Stimulated activated CD8-positive, alpha-beta memory T cell treated with anti-CD3 and anti-CD28 coated beads, Interleukin-12 subunit alpha, Interleukin-12 subunit beta, amount 100 ng/mL, for 4 hours (primary cell): ENCODE measurements at places on chromosomes 6 and 20.
A peak's percentile ranks its signal among the peaks of the same experiment; 100 is the strongest.

GRCh38 chr20:39004508-39004907 lies 42.4 kb downstream of the DHX35 start:
- DNase-seq = no peak

- no peak for DNase-seq
These were observed 51.0 kb downstream of the ANKS1A start for GRCh38 chr6:34940030-34940434.

GRCh38 chr6:157845493-157846259 lies 22.6 kb downstream of the SNX9 start:
- no peak for DNase-seq

GRCh38 chr6:47290124-47290834 lies 19.4 kb downstream of the TNFRSF21 start:
- DNase-seq = no peak

GRCh38 chr6:109999740-110000139 lies 21.6 kb downstream of the GPR6 start:
- no peak for DNase-seq

DNA sequence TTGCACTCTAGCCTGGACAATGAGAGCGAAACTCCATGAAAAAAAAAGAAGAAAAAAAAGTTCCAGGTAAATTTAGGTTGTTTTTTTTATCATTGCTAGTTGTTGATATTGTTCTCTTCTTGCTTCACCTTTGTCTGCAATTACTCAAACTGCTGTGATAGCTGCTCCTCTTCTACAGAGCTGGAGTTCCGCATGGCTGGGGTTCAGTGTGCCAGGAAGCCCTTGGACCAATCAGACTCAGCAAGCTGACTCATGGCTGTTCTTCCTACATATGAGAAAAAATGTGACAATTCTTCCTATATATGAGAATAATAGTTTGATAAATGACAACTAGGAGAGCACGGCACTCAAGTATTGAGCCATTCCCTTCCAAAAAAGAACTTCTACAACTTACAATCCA lies 28.4 kb downstream of the DPPA5 start:
- DNase-seq = no peak

DNA sequence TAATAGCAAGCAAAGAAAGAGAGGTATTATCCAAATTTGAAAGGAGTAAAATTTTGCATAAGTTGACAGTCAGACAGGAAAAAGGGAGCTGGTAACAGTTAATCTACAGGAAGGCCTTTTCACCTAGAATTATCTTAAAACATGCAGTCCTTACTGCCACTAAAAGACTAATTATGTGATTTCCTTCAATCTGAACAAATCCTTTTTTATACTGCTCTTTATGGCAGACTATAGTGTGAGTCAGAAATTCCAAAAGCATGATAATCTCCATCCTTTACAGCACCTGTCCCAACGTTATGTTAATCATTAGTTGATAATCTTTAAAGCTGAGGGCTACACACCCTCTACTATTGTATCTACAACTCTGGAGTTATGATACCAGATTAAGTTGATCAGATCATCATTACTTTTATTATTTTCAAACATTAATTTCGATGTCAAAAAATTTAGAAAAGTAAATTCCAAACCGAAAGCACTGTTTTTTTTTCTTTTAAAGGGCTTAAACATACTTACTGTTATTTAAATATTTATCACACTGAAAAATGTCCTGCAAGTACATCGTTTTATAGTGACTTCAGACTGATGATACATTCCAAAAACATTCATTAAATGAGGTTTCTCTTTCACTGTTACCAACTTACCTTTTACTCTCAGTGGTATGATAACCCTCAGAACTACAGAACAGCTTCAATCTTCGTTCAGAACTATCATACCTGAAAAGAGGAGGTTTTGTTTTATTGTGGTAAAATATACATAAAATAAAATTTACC lies 33.2 kb upstream of the AKAP7 start:
- DNase-seq = no peak

DNA sequence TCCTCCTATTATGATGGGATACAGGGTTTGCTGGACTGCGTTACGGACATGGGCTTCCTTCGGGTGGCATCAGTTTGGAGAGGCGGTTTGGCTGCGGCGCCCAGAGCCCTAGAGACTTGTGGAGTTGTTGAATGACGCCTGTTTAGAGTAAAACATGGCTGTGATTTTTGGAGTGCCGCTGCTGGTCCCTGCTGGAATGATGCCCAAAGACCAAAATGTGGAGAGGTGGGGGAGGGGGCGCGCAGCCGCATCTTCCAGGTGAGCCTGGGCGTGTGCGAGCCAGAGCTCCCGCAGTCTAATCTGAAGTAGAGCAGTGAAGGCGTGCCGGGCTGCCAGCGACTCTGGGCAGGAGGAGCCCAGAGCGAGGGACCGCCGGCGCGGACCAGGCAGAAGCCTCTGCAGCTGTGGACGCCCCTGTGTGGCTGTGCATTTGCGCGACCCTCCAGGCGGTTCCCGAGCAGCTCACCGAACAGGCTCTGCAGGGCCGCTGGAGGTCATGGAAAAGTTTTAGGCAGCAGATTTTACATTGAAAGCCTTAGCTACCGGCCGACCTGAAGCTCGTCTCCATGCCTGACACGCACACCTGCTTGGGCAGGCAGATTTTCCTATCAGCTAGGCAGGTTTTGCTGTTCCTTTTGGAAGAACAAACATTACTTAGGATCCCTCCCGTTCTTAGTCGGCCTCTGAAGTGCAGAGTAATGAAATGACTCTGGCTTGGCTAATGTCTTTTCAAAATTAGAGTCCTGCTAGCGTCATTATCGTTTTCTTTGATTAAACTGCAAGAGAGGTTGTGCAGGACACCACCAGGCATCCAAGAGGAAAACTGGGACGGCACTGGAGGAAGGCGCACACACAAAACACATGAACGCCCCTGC lies 298.2 kb downstream of the PHACTR1 start:
- DNase-seq = no peak

DNA sequence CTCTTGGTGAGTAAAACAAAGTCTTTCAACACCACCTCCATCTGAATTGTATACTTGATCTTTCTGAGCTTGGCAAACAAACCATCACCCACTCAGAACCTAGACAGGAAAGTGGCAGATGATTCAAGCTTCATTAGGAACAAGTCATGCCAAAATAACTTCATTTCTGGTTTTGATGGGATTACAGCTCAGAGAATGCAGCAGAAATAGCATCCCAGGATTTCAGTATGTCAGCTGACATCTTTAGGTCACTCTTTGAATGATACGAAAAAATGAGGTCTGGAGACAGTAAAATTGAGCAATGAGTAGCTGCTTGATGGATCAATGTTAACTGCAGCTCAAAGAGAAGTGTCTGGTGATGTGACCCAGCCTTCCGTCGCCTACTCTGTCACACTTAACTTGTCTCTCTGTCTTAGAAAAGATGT lies 92.4 kb downstream of the GJA10 start:
- DNase-seq = no peak

- no peak for DNase-seq
These were observed 1025.0 kb upstream of the GJE1 start for GRCh38 chr6:141107591-141108160.

GRCh38 chr6:167975458-167975857 lies 22.0 kb upstream of the KIF25 start:
- DNase-seq = no peak

DNA sequence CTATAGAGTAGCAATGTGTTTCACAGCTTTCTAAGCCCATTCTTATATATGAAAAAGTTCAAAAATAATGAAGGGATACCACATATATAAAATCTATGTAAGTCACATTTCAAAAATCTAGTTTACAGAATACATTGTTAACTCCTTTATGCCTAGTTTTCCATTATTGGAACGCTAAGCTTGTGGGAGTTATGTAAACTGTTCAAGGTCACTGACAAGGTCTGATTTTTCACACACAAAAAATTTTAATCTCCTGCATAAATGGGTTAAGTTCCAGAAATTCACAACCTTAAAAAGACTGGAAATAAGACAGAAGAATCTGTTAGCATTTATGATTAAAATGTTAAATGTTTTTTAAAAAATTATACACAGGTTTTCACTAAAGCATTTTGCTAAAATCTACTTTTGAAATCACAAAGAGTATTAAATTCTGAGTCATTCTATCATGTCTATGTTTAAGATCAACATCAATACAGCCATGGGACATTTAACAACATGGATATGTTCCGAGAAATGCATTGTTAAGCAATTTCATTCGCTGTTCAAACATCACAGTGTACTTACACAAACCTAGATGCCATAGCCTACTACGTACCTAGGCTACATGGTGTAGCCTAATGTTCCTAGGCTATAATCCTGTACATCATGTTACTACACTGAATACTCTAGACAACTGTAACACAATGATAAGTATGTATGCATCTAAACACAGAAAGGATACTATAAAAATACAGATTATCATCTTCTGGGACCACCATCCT lies 25.4 kb downstream of the ATG5 start:
- no peak for DNase-seq

GRCh38 chr6:28357036-28357435 lies 7.3 kb downstream of the ZKSCAN3 start:
- no peak for DNase-seq

DNA sequence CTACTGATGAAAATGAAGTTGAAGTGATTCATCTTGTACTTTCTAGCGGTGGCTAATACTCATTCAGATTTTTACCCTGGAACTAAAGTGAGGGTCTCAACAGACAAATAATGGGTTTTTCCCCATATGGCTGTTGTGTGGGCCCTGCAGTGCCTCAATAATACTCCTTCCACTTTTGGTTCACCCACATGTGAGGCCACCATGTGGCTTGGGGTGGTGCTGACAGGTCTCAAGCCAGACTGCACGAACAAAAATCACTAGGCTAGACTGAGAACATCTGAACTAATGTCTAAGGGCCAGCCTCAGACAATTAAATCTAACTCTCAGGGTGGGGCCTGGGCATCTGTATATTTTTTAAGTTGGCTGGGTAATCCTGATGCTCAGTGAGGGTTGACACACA lies 7.9 kb upstream of the COL12A1 start:
- no peak for DNase-seq

- DNase-seq = no peak
These were observed 56.0 kb downstream of the MYH7B start for GRCh38 chr20:35011589-35012226.

DNA sequence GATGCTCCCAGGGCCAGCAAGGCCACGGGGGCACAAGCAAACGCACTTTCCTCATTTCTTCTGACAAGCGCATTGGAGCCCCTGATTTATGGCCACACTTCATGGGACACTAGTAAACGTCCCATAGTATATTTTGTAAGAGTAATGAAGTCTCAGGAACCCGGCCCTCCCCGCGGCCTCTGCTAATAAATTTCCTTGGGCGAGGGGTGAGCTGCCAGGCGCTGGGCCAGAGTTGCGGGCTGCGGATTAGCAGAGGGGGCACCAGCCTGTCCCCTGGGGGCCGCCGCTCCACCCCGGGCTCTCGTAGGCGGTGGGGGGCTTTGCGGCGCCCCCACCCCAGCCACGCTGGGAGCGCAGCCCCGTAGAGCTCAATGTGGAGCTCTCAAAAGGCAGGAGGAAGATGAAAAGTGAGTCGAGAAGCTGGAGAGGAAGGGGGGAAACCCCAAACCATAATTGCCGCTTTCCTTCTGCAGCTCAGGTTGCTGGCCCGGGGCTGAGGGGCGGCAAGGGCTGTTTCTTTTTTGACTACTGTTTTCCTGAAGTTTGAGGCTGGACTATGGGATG lies 173.6 kb downstream of the CDC5L start:
- DNase-seq = no peak

DNA sequence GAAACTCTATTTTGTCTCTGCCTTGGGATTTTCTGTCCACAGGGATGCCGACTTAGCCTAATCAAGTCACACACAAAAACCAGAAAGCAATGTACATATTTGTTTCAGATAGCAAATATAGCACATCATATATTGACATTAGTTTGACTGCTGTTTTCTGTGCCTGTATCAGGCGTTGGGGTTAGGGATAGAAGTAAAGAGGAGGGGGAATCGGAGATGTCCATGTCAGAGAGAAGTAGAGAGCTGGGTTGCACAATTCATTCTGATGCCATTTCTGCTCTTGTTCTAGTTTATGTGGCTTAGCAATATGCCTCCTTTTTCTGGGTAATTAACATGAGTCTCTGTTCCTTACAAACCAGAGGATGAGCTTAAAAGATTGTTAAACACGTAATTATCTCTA lies 14.7 kb upstream of the IPCEF1 start:
- no peak for DNase-seq

DNA sequence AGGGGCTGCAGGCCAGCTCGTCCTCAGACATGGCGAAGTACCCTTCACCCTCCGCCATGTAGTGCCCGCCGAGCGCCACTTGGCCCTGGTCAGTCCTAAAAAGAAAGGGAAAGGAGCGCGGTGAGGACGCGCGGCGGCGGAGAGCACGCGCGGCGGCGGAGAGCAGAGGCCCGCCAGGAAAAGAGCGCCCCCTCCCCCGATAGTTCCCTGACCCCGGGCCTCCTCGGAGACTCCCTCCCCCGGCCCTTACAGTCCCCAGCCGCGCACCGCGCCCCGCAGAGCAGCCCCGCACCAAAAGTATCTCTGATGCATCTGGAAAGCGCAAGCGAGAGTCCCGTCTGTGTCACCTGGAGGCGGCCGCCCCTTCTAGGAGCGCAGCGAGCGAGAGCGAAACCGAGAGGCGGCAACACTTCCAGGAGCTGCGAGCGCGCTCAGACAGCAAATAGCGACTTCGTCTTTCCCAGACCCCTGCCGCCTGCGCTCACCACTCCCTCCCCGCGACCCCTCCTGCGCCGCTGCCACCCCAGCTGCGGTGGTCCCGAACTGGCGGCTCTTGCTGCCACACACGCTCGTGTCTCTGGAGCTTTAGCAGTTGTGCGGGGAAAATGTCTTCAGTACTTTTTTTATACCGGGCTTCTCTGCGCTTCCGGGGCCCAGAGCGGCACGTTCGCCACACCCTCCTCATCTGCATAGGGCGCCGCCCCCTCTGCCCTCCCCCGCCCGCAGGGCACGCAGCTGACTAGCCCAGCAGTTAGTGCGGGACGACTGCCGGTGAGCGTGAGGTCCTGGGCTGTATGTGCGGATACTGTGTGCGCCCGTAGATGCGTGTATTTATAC lies at the start of gene TENT5A:
Gene TENT5A, minus strand, starts transcription at position 598 of the 837 bp plus-strand sequence. Its CDS starts 540 bp downstream, at position 58.
- peak; percentile 79 for DNase-seq

GRCh38 chr6:148287623-148288333 lies 54.9 kb upstream of the SASH1 start:
- DNase-seq = no peak

DNA sequence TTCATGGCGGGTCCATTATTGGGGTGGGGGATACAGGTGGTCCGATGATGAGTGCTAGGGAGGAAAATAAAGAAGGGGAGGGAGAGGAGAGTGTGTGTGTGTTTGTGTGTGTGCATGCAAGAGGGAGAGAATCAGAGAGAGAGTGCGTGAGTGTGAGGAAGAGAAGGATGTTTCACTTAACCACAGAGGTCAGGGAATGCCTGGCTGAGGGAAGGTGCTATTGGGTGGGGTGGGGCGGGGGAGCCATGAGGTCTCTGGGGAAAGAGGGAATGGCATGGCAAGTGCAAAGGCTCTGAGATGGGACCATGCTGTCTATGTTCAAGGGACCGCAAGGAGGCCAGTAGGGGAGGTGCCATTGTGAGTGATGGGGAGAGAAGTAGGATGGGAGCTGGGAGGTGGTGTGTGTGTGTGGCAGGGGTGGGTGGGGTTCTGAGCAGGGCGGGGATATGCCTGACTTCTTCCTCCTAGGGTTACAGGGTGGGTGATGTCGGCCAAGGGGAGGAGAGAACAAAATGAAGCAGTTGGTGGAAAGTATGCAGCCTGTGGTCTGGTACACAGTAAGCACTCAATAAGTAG lies 23.0 kb downstream of the CEBPB start:
- no peak for DNase-seq
